GM23338 (cell line): ENCODE measurements at places on chromosomes 12 and 14. TPM values are rescaled to one million over a fixed set of nuclear protein-coding genes. Genes with fewer than 3 reads are reported as not detected.

Gene SMIM41
- 0.66 and 0.80 TPM in 2 replicates for polyA plus RNA-seq

Gene CLEC2A
- not detected in 2 replicates for polyA plus RNA-seq

Gene RFX4
- 0.23 and 0.49 TPM in 2 replicates for polyA plus RNA-seq

Gene DTX1
- 1.6 and 1.8 TPM in 2 replicates for polyA plus RNA-seq

Gene TSPAN8
- polyA plus RNA-seq = not detected in 2 replicates

Gene SLC7A8
- 122 and 124 TPM in 2 replicates for polyA plus RNA-seq

Gene CMKLR1
- 0.40 and 0.71 TPM in 2 replicates for polyA plus RNA-seq

Gene CFAP54
- polyA plus RNA-seq = 0.30 and 0.76 TPM in 2 replicates
